Right lobe of liver (tissue), 6 donors: ENCODE measurements at places on chromosomes 4 and X.
A peak's percentile ranks its signal among the peaks of the same experiment; 100 is the strongest.

GRCh38 chrX:63128509-63128908 is 222.6 kb downstream of the SPIN4 start:
- peak; percentile 26 for DNase-seq

DNA sequence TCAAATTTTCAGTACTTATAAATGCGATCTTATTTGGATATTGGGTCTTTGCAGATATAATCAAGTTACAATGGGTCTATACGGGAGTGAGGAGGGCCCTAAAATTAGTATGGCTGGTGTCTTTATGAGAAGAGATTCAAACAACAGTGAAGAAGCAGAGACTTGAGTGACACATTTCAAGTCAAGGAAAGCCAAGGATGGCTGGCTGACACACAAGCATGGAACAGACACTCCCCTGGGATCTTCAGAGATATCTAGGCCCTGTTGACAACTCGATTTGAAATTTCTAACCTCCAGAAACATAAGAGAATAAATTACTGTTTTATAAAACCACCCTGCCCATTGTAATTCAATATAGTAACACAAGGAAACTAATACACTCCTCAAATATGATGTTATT is 1886.0 kb upstream of the PCDH7 start:
- DNase-seq: no peak

GRCh38 chr4:73375328-73375741 is 28.8 kb upstream of the ALB start:
- DNase-seq: no peak

GRCh38 chrX:21905313-21905712 is 35.2 kb upstream of the SMS start:
- no peak for DNase-seq

- no peak for DNase-seq
These were observed 160.1 kb downstream of the CBR4 start for GRCh38 chr4:168849997-168850396.
